ENCODE measurements at places on chromosomes 5 and 9. TPM values are rescaled to one million over a fixed set of nuclear protein-coding genes. Genes with fewer than 3 reads are reported as not detected.

DNA sequence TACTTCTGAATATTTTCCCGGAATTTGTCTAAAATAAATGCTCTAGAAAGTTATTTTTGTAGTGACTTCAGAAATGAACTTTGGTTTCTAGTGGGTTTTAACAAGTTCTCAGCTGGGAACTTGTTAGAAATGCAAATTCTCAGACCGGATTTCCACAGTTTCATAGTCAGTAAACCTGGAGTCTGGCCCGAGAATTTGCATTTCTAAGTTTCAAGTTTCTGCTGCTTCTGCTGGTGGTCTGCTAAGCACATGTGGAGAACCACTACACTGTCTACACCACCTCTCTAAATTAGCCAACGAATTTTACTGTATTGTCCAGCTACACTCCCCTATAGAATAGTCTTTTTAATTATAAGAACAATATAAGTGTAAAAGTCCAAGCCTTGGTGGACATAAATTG, 208.0 kb downstream of the CHSY3 start:
- DNase-seq = no peak

- DNase-seq = no peak
Observed at GRCh38 chr5:36494841-36495601, 111.4 kb upstream of the SLC1A3 start.

Gene AMBP
- 1.0 TPM for total RNA-seq

Gene XRCC4
- total RNA-seq = 9.2 TPM

DNA sequence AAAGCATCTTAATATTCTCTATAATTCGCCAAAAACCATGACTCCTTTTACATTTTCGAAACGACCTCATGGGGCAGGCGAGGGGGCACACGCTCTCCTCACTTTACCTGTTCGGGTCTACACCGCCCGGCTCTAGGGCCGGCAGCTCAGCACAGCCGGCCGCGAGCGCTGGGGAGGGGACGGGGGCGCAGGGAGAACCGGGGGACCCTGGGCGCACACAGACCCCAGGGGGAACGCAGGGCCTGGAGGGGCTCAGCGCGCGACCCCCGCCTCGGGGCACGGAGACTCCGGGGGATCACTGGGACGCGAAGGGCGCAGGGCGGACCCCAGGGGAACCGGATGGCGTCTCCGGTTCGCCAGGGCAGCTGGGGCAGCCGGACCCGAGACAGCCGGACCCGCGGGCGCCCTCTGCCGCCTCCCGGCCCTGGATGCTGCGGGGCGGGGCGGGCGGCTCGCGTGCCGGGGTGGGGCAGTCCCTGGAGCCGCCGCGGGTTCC, at the start of gene AHRR:
Gene AHRR (plus strand): TSS at position 485 of the 496 bp plus-strand sequence. CDS start 22,189 bp downstream, outside the sequence.
- peak; percentile 78 for DNase-seq

DNA sequence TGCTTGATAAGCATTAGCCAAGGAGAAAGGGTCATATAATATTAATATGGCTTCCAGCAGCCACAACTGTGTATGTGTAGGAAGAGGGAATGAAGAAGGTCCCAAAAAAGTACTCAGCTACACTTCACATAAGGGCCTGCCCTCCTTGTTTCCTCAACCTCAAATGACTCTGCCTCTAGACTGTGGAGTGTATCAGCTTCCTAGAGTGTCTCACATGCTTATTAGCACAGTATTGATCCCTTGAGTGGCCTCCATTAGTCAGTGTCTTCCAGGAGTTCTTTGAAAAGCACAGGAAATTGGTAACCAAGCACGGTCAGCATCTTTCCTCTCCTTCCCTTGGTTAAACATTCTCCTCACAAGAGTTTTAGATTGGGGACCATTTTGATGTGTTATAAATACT, 190.4 kb upstream of the ATP10B start:
- DNase-seq = no peak

Data from lower lobe of right lung (tissue), 2 donors.